ENCODE measurements at places on chromosomes 2 and 18. TPM values are rescaled to one million over a fixed set of nuclear protein-coding genes. Genes with fewer than 3 reads are reported as not detected.

CELF4 gene
- 60.7 TPM for total RNA-seq

AAMP gene
- 105 TPM for total RNA-seq

MOGAT1 gene
- not detected for total RNA-seq

CYS1 gene
- 2.0 TPM for total RNA-seq

RAD51AP2 gene
- 0.47 TPM for total RNA-seq

Measured in occipital lobe (tissue), 3 donors.